ENCODE measurements at places on chromosomes 2 and 18.
A peak's percentile ranks its signal among the peaks of the same experiment; 100 is the strongest.

- DNase-seq = no peak
Observed at GRCh38 chr2:165016772-165017411, 61.6 kb upstream of the SLC38A11 start.

DNA sequence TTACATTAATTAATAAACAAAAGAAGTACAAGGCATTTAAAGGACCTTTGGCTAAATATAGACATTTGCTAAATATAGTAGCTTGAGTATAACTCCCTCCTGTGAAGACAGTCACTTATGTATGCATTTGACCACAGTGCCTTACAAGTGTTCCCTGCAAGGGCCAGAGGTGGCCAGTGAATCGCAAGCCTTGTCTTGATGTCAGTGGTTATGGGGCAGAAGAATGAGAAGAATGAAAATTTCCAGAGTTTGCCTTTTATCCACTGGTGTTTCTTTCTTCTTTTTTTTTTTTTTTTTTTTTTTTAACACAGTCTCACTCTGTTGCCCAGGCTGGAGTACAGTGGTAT, 1.8 kb downstream of the LRRFIP1 start:
- DNase-seq = no peak

DNA sequence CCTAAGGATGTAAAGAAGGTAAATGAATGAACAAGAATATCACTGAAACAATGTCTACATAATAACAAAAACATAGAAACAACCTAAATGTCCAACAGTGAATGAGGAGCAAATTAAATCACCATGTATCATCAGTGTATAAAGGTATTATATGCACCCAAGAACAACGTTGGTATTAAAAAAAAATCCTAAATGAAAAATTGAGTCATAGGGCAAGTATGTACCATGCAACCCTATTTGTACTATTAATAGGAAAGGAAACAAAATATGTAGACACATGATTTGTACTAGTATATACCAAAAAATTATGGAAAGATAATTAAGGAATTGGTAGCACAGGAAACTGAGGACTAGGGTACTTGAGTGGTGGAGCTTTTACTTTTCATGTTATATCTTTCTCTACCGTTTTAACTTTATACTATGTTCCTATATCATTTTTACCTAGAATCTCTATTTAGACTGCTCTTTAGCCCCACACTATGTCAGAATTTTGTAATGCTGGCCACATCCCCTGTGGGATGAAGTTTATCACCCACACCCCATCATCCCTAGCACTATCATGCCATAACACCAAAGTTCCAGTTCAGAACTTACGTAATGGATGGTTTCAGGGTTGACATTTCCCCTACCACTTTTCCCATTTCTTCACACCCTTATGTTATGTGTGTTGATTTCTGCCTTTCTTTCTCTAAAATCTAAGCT, 25.6 kb downstream of the IKZF2 start:
- no peak for DNase-seq

- no peak for DNase-seq
Observed at GRCh38 chr18:5840547-5840946, 54.8 kb downstream of the TMEM200C start.

GRCh38 chr2:31922542-31923408, 88.0 kb downstream of the MEMO1 start:
- no peak for DNase-seq

- DNase-seq = no peak
Observed at GRCh38 chr2:234027641-234028040, 22.9 kb upstream of the SPP2 start.

GRCh38 chr2:53576166-53576565, 191.4 kb upstream of the CHAC2 start:
- no peak for DNase-seq

GRCh38 chr2:38653715-38654527, 12.0 kb upstream of the GALM start:
- peak; percentile 56 for DNase-seq

DNA sequence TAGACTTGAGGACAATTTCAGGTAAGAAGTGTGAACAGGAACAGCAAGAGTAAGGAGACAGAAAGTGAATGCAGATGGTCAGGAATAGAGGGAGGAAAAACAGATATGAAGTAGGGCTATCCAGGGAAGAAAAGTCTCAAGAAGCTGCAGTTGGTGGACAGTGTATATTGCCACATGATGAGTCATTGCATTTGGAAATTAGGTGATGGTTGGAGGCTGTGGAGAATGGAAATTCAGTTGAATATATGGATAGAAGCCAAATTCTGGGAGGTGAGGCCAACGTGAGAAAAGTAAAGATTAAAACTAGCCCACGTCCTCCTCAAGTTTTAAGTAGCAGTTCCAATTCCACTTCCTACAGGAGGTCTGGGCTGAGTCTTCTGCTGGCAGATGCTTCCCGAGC, 158.4 kb downstream of the UBE2E3 start:
- no peak for DNase-seq

GRCh38 chr2:101852824-101853223, 138.9 kb upstream of the IL1R2 start:
- DNase-seq = no peak

- DNase-seq = no peak
Observed at GRCh38 chr2:229431327-229431954, 160.4 kb upstream of the PID1 start.

GRCh38 chr2:207225773-207226172, 60.0 kb upstream of the KLF7 start:
- DNase-seq = no peak

DNA sequence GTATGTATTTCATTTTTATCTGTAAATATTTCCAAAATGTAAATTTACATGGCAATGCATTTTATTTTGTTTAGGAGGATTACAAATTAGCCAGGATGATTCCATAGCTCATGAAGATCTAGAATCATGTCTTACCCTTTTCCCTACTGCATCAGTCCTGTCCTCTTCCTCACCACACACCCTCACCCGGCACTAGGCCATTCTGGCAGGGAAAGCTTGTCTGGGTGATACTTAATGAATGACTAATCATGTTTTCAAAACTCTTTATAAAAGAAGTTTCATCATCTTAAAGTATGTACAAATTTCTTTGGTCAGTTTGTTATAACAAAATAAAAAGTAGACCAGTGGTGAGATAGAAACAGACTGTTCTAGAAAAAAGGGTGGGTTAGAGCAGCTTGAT, 283.3 kb upstream of the VWC2L start:
- DNase-seq = no peak

DNA sequence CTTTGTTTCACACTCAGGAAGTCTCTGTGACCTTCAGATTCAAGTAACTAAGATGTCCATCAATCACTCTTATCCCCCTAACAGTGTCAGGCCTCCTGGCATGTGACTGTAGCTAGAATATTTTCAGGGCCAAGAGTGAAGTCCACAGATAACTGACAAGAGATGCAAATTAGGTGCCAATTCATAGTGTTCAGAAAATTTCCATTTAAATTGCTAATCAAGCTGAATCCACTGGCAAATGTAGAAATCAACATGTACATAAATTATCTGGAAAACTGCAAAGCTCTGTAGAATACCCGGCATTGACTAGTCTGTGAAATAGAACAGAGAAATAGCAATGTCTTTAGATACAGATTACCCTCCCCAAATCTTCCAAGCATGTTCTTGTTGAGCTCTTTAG, 38.6 kb upstream of the ARL4C start:
- DNase-seq = no peak

DNA sequence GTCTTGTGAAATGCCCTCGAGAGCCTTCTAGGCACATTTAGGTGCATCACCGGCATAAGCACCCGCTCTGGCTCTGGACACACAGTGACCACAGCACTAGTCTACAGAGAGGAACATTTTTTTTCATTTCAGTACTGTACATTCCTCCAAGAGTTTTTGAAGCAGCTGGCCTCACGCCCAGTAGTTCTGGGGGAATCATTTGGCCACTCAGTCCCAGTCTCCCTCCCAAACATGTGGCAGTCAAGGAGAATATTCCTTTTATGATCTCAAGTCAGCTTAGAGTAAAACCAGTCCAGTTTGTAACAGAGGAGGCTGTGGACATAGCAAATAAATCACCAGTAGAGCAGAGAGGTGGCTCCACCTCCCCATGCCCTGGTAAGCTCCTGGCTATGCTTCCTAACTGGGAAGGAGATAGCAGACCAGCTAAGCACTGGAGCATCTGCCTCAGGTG, 48.1 kb downstream of the KCNE4 start:
- DNase-seq = no peak

GRCh38 chr2:6139142-6139541, 447.0 kb downstream of the SOX11 start:
- no peak for DNase-seq

- no peak for DNase-seq
Observed at GRCh38 chr18:70426818-70427217, 138.0 kb downstream of the SOCS6 start.

- no peak for DNase-seq
Observed at GRCh38 chr2:71974846-71975245, 172.8 kb downstream of the CYP26B1 start.

- DNase-seq = no peak
Observed at GRCh38 chr2:26805241-26805676, 19.4 kb downstream of the CENPA start.

DNA sequence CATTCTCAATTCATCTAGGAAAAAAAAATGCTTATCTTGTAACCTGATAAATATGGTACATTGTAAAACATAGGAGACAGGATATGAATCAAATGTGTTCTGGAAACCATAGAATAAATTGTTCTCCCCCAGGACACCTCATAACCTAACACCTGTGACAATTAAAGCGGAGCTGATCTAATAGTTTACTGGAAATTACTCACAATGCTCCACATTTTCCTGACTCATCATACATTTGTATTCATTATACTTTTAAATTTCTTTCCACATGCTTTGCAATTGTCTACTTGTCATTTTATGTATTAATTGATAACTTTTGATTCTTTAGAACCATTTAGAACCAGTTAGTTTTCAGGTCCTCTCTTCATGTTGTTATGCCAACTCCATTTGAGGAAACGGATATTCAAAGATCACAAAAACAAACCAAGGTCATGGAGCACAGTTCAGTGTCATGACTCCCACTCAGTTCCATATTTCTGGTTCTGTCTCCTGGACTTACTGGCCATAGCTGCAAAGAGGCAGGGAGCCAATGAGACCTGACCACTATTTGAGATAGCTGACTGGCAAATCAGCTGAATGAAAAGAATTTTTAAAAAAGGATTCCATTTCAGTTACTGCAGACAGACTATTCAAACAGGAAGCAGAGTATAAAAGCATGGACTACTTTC, 128.5 kb downstream of the CALCRL start:
- no peak for DNase-seq

DNA sequence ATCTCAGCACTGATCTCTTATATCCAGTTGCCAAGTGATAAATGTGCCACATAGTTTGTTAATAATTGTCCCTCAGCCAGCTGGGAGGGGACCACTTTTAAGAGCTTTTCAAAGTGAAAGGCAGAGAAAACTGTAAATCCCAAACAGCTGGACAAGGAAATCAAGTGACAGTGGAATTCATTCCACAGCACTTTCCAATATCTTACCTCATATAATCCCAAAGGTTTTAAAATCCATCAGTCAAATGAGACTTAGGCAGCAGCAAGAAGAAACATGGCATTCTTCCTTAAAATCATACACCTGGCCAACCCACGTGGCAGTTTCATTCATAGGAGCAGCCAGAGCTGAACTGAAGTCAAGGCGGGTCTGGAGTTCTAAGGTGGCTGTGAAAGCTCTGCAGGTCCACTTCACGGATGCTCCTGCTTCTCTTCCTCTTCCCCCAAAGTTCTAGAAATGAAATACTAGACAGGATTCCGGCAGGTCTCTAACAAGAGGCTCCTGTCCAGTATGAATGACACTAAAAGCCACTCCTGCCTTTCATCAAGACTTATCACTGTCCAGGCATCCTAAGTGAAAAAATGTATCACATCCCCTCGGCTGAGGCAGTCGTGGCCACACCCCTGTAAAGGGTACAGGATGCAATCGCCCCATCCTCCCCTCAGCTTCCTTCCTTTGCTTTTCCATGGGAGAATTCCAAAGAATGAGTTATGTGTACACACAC, 190.4 kb upstream of the STK17B start:
- no peak for DNase-seq

DNA sequence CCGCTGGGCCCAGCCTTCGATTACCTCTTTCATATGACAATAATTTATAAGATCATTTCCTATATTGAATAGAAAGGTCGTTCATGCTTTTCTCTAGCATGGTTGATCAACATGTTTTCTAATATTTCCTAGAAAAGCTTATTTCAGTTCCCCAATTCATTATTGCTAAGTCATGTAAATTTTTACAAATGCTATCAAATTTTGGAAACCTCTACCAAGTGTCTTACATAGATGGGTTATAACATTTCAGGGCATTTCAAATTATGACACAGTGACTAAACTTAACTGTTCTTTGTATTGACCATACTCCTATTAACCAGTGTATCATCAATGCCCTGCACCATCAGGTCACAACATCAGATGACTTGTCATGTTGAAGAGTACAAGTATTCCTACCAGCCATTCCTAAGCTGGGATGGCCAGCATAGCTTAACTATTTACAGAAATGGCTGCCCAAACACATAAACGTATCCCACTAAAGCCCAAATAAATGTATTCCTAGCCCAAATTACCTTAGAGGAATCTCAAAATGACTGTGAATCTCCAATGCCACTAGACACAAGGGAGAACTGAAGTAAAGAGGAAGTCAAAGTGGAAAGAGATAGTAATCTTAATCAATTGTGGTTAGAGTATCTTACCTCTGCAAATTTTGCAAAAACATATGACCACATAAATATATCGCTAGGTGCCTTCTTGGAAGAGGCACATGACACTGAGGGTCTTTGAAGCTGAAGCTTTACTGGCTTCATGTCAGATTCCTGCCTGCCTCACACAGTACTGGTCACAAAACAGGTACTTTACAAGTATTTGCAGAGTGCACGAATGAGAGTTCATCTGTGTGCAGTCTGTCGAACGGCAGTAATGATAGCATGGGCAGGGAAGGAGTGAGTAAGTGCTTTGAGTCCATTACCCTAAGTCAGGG, 87.3 kb upstream of the TLK1 start:
- DNase-seq = peak; percentile 11

GRCh38 chr2:86392873-86393518, 48.2 kb upstream of the KDM3A start:
- DNase-seq = no peak

DNA sequence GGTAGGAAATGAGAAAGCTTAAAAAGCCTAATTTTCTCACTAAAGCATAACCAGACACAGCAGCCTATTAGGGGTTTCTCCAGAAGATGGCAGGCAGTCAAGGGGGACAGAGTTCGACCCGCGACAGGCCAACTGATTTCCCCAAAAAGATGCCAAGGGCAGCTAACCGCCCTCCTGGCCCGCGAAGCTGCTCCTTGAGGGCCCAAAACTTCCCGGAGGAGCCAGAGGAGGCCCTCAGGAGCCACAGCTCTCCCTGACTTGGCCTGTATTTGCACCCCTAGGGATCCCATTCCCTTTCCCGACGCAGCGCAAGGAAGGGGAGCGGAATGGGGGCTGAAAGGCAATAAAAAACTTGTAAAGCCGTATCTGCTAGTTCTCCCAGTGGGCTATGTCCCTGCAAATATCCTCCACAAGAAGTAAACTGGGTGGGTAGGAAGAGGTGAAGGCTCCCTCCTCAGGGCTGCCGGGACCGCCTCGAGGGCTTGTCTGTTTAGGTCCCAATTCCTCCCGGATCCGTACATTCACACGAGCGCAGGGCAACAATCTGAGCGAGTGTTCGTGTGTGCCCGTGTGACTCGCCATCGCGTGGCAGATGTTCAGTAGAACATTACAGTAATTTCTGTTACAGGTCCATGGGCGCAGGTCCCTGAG, 756 bp upstream of the NAGK start:
- no peak for DNase-seq

- DNase-seq = no peak
Observed at GRCh38 chr2:152431370-152432098, 96.6 kb downstream of the FMNL2 start.

Measured in activated CD4-positive, alpha-beta T cell treated with anti-CD3 and anti-CD28 coated beads, Interleukin-2, amount 50 U/mL, for 1 hour (primary cell).